T-helper 22 cell (primary cell): ENCODE measurements at places on chromosomes 1 and 21.
A peak's percentile ranks its signal among the peaks of the same experiment; 100 is the strongest.

- no peak for DNase-seq
Measured at GRCh38 chr1:173212952-173213491, 5.9 kb upstream of the TNFSF4 start.

DNA sequence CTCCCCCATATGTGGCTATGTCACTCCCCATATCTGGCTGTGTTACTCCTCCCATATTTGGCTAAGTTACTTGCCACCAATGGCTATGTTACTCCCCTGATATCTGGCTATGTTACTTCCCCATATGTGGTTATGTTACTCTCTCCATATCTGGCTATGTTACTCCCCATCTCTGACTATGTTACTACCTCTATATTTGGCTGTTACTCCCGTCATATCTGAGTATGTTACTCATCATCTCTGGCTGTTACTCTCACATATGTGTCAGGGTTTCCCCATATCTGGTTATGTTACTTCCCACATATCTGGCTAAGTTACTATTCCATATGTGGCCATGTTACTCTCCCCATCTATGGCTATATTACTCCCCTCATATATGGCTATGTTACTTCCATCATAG lies 50.3 kb upstream of the MAP10 start:
- DNase-seq = no peak

DNA sequence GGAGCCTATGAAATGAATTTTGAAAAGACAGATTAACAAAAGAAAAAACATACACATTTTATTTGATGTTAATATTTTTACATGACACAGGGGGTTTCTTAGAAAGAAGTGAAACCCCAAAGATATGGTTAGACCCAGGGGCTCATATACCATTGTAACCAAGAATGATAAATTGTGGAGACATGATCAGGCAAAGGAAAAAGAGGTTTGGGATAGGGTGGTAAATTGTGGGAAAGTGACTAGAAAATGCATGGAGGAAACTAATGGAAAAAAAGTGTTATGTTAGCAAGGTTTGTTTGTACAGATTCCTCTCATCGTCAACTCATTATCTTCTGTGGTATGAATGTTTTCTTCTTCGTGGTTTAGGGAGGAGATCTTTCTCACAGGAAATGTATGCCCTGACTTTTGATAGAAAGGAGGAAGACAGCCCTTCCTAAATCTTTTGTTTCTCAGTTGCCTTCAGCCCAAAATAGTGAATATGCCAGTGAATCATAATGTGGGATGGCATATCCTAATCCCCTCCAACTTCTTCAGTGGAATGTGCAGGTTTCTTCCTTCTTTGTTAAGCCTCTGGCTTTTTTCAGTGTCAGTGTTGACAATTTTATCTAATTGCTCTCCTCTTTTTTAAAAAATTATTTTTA lies 140.4 kb upstream of the UBE2U start:
- no peak for DNase-seq

DNA sequence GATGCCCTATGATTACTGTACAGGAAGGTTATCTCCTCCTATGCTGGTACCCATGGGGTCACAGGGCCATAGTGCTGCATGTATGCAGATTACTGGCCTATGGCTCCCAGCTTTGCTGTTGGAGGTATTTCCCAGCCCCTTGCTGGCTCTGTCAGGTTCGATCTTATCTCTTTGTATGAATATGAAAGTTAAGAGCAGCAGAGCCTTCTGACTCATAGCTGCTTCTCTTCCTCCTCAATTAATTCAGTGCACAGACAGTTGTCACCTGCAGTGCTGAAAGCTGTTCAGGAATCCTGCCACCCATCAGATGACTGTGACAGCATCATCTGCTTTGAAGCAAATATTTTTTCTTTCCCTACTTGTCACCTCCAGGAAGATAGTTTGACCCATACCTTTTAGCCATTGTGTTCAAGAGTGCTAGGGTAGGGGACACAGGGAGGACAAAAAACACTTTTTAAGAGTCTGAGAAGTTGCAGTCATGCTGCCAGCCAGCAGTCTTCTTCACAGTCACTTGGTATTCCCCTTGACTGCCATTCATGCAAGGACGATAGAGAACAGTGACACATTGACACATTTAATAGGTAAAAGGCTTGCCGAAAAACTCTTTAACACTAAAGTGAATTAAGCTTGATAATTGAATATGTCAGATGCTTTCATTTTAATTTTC lies 73.1 kb downstream of the KIF1B start:
- no peak for DNase-seq

GRCh38 chr1:51302746-51303145 lies 27.6 kb downstream of the TTC39A start:
- no peak for DNase-seq

- no peak for DNase-seq
Measured at GRCh38 chr21:42223826-42224575, 5.1 kb downstream of the ABCG1 start.

DNA sequence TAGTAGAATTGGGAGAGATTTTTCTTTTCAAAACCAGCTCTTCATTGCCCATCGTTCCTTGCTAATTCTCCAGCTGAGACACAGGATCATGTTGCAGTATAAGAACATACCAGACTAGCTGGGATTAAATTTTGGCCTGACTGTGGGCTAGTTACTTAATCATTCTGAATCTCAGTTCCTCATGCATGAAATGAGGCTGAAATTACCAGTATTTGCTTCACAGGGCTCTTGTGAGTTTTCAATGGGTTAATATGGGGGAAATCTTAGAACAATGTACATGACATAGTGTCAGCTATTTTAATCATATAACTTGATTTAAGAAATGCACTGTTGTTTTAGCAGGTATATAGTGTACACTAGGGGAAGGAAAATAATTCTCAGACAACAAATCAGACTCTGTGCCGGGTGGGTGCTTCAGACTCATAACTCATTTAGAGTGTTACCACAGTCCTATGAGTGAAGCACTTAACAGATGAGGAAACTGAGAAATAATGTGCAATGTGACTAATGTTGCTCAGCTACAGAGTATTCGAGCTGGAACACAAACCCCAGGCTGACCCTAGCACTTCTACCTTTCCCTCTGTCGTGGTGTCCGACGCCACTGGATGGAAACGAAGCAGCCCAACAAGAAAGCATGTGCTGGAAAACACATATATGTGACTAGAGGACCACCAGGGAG lies 137.6 kb upstream of the SGIP1 start:
- no peak for DNase-seq

DNA sequence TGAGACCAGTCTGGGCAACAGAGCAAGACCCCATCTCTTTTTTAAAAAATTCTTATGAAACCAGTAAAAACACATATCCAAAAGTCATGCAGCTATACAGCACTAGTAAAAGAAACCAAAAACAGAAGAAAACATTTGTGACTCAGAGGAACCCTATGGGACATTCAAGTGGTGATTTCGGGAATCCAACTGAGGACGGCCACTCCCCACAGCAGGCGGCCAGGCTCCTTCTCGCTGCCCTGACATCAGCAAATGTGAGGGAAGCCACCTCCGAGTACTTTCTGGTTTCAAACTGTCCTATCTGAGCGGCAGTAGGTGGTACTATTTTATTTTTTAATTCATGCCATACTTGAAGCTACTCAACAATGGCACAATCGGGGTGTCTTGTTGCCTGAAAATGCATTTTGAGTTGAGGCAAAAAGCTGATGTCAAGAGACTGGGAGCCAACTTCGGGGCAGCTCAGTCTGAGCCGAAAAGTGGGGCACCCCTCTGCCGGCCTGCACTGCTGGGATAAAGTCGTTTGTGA lies 3.3 kb downstream of the SUMO3 start:
- no peak for DNase-seq

GRCh38 chr21:45979141-45979631 lies 2.4 kb upstream of the COL6A1 start:
- DNase-seq = no peak

DNA sequence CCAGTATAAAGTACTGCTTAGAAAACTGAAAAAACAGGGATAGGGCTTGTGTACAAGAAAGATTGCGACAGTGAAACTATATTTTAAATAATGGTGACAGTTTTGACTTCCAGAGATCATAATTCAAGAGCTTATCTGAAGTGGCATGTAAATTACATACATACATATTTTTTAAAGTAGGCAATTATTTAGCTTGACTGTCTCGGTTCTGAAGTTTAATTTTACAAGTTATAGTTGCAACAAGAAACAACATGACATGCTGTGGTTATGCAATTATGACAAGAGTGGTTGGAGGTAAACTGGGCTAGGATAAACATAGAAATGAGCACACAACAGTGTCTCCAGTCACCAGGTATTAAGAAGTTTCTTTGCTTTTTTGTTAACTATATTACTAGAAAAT lies 4.1 kb downstream of the C1orf21 start:
- DNase-seq = no peak

GRCh38 chr21:43864962-43865539 lies at the start of gene AGPAT3:
AGPAT3 (plus strand) TSS chr21:43865223; CDS start chr21:43959682, 94,459 bp downstream.
- DNase-seq = peak; percentile 26
